T-helper 1 cell (primary cell): ENCODE measurements at places on chromosomes 4 and X.

GRCh38 chr4:14920759-14921320 is 81.4 kb upstream of the CPEB2 start:
- no peak for DNase-seq

DNA sequence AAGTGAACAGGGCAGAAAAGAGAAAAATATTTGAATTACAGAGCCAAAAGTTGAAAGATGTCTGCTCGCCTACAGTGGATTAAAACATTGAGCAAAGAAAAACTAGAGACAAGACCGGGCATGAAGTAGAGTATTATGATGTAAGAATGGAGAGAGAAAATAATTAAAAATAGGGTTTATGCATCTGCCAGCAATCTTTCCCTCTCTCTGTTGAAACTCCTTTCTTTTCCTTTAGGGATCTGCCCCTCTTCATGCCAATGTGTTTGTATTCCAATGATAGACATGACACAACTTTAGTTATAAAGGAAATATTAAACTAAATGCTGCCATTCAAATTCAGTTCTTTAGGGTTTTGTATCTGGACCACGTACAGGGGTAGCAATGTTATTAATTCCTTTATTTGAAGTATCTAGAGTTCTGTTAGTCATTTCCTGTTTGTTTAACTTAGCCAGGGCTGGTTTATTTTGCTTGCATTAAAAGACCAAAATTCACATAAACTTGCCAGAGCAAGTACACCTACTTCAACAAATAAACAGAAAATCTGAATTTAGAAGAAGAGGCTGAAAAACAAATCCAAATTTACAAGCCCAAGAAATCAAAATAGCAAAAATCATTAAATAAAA is 202.6 kb downstream of the SPOCK3 start:
- DNase-seq = no peak

DNA sequence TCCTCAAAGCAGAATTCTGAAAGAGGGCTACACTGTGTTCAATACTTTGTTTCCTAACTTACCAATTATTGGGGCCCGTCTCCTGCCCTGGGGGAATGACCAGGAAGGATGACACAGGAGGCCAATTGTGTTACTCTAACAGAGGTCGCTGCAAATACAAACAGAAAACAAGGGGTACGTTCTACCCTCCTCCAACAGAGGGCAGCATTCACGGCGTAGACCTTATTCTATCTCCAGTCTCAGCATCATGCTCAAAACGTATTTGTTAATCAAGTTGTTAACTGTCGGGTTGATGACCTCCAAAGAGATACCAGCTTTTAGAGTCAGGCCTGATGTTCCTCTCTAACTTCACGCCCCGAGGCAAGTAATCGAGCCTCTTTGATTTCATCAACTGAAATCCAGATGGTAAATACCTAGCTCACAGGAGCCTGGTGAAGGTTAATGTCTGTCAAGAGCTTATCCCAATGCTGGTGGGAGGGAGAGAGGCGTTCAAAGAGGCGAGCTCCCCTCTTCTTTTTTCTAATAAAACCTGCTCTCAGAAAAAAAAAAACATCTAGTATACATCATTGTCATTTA is 181.0 kb upstream of the KCNIP4 start:
- DNase-seq = no peak

- DNase-seq = no peak
Measured at GRCh38 chr4:85166318-85166717, 199.8 kb upstream of the WDFY3 start.

- no peak for DNase-seq
Measured at GRCh38 chrX:117996408-117996807, 120.2 kb downstream of the KLHL13 start.

DNA sequence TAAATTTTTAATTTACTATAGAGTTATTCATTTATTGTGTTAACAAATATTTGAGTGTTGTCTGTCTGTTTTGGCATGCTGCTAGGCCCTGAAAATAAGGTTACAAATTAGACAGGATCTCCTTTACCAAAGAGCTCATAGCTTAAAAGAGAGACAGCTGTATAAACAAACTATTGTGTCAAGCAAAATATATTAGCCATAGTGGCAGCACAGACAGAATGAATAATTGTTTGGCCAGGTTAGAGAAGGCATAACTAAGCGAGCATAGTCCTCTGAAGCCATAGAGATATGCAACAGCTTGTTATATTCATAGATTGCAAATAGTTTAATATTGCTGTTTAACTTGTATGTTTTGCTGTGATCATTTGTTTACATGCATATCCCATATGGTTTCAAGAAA is 66.7 kb upstream of the NDUFC1 start:
- no peak for DNase-seq

GRCh38 chrX:149185087-149185486 is 320.0 kb downstream of the IDS start:
- DNase-seq = no peak

DNA sequence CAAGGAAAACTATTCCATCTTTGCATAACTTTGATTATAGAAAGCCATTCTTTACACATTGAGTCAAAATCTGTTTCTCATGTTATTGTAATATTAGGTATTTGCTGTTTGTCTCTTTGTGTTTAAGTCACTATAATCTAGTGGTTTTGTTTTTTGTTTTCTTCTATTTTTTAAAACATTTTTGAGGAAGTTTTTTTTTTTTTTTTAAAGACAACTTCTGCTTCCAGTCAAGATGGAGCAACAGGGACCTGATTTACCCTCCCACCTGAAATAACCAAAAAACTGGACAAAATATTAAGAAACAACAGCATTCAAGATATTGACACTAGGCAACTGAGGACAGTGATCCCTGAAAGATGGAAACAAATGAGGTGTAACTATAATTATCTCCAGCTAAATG is 18.4 kb upstream of the NSUN7 start:
- DNase-seq = no peak

- no peak for DNase-seq
Measured at GRCh38 chr4:5575941-5576340, 132.4 kb downstream of the EVC2 start.

- DNase-seq = no peak
Measured at GRCh38 chr4:143351774-143352451, 15.2 kb downstream of the GAB1 start.

DNA sequence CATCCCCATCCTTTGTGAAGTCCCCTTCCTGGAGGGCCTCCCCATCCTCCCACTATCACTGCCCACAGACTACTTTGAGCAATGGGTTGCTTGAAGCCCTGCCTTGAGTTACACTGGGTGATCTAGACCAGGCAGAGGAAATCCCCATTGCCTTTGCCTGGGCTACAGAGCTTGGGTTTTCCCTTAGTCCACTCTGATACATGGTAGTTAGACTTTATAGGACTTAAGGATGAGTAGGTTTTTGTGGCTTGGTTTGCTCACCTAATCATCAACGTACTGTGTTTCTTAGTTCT is 56.6 kb downstream of the TMEM131L start:
- DNase-seq = peak; percentile 64

DNA sequence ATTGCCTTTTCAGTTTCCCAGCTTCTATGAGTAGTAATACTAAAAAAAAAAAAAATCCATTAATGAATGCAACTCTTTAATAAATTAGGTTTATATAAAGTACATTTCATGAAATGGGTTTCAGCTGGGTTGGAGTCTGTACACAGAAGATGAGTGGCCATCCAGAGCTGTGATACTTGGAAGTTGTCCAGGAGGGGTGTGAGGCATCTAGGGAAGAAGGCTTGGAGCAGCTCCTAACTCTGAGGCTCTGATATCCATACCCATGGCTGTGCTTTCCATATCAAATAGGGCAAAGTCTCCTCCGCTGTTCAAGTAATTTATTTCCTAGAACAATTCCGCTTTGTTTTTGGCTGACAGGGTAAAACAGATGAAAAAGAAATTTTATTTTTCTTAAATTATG is 423.3 kb upstream of the TENM3 start:
- DNase-seq = no peak

GRCh38 chr4:48815483-48815882 is 15.4 kb upstream of the OCIAD1 start:
- no peak for DNase-seq

DNA sequence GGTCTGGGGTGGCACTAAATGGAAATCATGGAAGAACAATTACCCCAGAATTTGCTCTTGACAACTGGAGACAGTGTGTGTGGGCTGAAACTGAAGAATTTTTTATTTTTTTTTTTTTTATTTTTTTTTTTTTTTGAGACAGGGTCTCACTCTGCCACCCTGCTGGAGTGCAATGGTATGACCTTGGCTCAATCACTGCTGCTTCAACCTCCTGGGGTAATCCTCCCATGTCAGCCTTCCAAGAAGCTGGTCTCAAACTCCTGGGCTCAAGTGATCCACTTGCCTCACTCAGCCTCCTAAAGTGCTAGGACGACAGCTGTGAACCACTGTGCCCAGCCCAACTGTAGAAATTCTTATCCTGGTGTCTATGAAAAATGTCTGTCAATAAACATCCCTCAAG is 127.9 kb upstream of the MAP3K15 start:
- no peak for DNase-seq

DNA sequence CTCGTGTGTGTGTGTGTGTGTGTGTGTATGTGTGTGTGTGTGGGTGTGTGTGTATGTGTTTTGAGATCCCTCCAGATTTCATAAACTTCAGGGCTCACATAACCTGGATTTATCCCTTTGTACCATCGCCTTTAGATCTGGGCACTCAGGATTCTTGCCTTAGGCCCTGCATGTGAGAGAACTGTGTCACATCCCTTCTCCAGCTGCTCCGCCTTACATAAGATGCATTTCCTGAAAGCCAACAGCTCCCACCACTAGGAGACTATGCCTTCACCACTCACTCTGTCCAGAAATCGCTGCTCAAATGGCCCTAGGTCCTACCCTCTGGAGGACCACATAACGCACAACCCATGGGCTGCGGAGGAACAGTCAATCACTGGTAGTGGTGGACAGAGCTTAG is 348.8 kb downstream of the CCSER1 start:
- DNase-seq = no peak

DNA sequence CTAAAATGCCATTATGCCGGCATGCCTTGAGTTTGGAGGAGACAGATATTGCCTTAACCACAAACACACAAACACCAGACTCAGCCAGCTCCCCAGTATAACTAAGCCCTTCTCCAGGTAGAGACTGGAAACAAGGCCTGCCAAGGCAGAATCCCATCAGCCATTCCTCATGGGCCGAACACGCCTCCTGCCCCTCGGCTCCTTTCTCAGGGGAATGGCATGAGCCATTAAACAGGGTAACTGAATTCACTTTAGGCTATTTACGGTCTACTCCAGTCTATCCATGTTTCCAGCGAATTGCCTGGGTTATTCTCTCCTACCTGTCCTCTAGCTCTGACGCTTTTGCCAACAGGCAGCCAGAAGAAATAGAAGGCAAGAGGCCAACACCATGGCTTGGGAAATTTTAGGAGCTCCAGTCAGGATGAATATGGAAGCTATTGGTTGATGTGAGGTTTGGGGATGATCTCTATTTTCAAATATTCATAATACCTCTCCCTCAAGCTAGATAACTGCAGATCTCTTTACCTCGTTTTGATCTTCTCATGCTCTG is 4.9 kb downstream of the SEL1L3 start:
- no peak for DNase-seq

DNA sequence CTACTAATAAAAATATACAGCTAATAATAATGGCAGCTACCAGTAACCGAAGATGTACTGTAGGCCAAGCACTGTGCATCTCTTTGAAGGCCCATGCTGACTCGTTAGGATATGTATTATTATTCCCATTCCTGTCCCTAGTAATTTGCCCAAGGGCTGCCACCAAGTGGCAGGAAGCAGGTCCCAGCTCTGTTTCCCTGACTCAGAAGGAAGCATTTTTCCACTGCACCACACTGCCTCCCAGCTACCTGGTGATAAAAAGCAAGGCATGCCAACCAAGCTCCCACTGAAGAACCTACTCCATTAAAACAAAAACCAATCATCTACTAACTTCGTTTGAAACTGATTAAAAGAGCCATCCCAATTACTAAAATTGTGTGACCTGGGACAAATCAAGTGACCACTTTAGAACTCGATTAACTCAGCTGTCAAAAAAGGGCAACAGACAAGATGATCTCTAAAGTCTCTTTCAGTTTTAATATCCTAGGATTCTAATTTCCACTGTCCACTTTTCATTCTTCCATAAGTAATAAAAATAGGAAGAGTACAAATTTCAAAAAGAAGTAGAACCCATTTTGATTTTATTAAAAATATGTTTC is 24.3 kb upstream of the PGM2 start:
- DNase-seq = peak; percentile 7

DNA sequence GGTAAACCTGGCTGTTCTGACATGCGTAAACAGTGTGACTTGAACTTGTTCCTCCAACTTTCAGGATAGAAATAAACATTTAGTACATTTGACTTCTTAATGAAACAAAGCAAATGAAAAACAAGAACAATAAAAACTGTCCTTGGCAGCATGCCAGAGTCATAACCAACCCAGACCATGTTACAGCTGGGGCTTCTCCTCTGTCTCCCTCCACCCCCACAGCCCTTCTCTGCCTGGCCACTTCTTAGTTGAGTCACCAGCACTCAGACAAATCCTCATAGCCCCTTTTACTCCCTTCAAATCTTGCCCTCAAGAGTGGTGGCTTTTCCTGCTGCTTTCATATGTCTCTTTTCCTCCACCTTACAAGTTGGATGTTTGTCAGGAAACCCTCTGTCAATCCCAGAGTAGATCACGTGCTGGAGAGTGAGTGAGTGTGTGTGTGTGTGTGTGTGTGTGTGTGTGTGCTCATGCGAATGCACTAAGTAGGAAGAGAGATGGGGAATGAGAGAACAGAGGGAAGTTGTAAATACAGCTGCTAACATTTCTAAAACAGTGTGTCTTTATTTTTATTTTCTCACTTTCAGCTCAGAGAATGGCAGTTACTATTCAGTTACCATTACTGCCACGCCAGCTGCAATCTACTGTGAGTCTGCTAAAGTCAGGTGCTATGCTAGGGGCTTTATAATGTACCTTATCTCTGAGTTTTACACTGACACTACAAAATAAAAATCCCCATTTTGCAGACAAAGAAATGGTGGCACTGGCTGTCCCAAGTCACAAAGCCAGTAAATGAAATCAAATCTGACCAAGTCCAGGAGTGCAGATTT is 15.0 kb downstream of the SCARB2 start:
- DNase-seq = no peak

DNA sequence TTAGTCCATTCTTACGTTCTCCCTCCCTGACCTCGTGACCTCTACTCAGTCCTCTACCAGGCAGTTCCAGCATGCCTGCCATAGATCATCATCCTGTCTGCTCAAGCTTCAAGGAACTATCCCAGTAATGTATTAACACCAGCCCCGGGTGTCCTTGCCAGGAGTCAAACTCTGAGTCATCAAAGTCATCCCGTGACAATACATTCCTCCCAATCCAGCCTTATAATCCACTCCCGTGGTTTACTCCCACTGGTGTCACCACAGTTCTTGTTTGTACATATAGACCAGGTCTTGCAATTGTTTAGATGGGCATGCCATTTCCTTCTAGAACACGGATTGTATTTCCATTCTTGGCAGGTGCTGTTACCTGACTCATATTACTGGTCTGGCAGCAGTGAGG is 68.7 kb upstream of the TAB3 start:
- no peak for DNase-seq

GRCh38 chr4:152038238-152038637 is 277.4 kb upstream of the GATB start:
- DNase-seq = no peak
